ENCODE measurements at places on chromosomes 7 and 10.

GRCh38 chr10:83612050-83612449 is 527.3 kb upstream of the GHITM start:
- no peak overlapping the region for H3K4me3 ChIP-seq
- H3K36me3 ChIP-seq: no peaks in the 10 kb centered on the region
- no peak for DNase-seq
- H3K27ac ChIP-seq: no peak overlapping the region
- H3K27me3 ChIP-seq: no peaks in the 10 kb centered on the region

GRCh38 chr10:43731486-43731885 is 82.8 kb upstream of the ZNF32 start:
- no peaks in the 10 kb centered on the region for H3K36me3 ChIP-seq
- no peaks in the 10 kb centered on the region for H3K4me1 ChIP-seq
- no peak for DNase-seq
- no peak overlapping the region for H3K27ac ChIP-seq
- H3K4me3 ChIP-seq: no peak overlapping the region

DNA sequence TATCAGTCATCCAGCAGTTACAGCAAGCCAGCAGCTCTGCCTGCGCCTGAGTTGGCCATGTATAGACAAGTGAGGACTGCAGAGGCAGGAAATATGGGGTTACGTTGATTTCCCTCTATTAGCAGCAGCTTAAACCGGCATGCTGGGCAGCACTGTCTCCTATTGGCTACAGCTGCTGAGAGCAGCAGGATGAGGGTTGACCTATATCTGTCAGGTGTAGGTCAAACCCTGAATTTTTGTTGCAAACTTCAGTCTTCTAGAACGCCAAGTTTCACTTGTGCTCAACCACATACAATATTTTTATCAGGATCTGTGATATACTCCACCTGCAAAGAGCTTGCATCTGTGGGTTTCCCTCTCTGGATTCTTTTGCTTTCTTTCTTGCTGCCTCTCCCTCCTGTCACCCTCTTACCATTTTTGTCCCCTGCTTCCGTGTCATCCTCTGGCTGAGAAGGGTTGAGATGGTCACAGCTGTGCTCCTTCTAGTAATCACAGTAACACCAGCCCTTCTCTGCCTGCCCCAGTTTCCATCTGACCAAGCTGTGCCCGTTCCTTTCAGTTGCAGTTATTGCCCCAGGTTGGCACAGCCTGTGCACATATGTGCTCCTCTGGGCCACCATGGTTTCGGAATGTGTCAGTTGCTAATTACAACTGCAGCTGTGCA is 23.8 kb upstream of the GLCCI1 start:
- peak; percentile 46 for DNase-seq
- peaks cover 5% of the 10 kb centered on the region for H3K4me1 ChIP-seq
- H3K4me3 ChIP-seq: peak overlapping the region; percentile 38
- H3K36me3 ChIP-seq: no peaks in the 10 kb centered on the region

GRCh38 chr7:127059475-127059874 is 193.3 kb downstream of the GRM8 start:
- H3K27me3 ChIP-seq: no peaks in the 10 kb centered on the region
- no peaks in the 10 kb centered on the region for H3K4me1 ChIP-seq
- no peak overlapping the region for H3K27ac ChIP-seq
- H3K36me3 ChIP-seq: no peaks in the 10 kb centered on the region

- no peak overlapping the region for H3K27ac ChIP-seq
- H3K27me3 ChIP-seq: no peaks in the 10 kb centered on the region
- H3K36me3 ChIP-seq: no peaks in the 10 kb centered on the region
- peaks cover 4% of the 10 kb centered on the region for H3K4me1 ChIP-seq
- H3K4me3 ChIP-seq: no peak overlapping the region
Observed at GRCh38 chr10:30368065-30368718, 19.1 kb upstream of the MTPAP start.

GRCh38 chr10:89591111-89591795 is 53.8 kb downstream of the PANK1 start:
- H3K27ac ChIP-seq: no peak overlapping the region
- H3K4me3 ChIP-seq: no peak overlapping the region
- no peak for DNase-seq

DNA sequence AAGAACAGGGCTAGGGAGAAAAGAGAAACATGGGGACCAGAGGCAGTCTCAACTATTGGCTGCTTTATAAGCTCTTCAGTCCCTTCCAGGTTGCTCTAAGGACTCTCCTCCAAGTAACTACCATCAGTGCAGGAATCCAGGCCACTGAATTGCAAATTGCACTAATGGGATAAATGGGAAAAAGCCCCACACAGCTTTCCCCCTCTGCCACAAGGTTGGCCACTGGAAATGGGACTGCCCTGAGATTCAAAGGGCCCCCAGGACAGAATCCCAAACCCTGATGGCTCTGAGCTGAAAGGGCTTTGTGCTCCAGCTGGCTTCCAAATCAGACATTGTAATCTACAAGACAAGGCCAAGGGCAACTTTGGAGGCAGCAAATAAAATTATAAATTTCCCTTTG is 633.2 kb downstream of the ACTR3B start:
- H3K4me1 ChIP-seq: no peaks in the 10 kb centered on the region
- no peak overlapping the region for H3K4me3 ChIP-seq
- DNase-seq: no peak
- H3K27ac ChIP-seq: no peak overlapping the region
- H3K27me3 ChIP-seq: no peaks in the 10 kb centered on the region

GRCh38 chr10:29850371-29850770 is 209.0 kb downstream of the JCAD start:
- no peaks in the 10 kb centered on the region for H3K36me3 ChIP-seq
- no peaks in the 10 kb centered on the region for H3K4me1 ChIP-seq
- no peak overlapping the region for H3K4me3 ChIP-seq

DNA sequence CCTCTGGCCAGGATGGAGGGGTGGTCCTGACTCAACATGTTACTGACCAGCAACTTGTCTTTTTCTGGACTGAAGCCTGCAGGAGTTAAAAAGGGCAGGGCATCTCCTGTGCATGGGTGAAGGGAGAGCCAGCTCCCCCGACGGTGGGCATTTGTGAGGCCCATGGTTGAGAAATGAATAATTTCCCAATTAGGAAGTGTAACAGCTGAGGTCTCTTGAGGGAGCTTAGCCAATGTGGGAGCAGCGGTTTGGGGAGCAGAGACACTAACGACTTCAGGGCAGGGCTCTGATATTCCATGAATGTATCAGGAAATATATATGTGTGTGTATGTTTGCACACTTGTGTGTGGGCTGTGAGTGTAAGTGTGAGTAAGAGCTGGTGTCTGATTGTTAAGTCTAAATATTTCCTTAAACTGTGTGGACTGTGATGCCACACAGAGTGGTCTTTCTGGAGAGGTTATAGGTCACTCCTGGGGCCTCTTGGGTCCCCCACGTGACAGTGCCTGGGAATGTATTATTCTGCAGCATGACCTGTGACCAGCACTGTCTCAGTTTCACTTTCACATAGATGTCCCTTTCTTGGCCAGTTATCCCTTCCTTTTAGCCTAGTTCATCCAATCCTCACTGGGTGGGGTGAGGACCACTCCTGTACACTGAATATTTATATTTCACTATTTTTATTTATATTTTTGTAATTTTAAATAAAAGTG is 6.0 kb downstream of the PLAU start:
- H3K27me3 ChIP-seq: peaks cover 3% of the 10 kb centered on the region
- H3K4me1 ChIP-seq: peaks cover 5% of the 10 kb centered on the region
- no peak overlapping the region for H3K4me3 ChIP-seq
- no peak for DNase-seq
- H3K27ac ChIP-seq: no peak overlapping the region

- H3K4me3 ChIP-seq: no peak overlapping the region
- H3K27me3 ChIP-seq: no peaks in the 10 kb centered on the region
- H3K4me1 ChIP-seq: no peaks in the 10 kb centered on the region
- H3K27ac ChIP-seq: no peak overlapping the region
- DNase-seq: no peak
- H3K36me3 ChIP-seq: no peaks in the 10 kb centered on the region
Observed at GRCh38 chr10:51340845-51341610, 266.7 kb downstream of the PRKG1 start.

- H3K4me3 ChIP-seq: no peak overlapping the region
- H3K27me3 ChIP-seq: no peaks in the 10 kb centered on the region
- H3K27ac ChIP-seq: no peak overlapping the region
- H3K36me3 ChIP-seq: no peaks in the 10 kb centered on the region
- peaks cover 3% of the 10 kb centered on the region for H3K4me1 ChIP-seq
- DNase-seq: no peak
Observed at GRCh38 chr7:151396328-151396970, 13.4 kb downstream of the WDR86 start.

DNA sequence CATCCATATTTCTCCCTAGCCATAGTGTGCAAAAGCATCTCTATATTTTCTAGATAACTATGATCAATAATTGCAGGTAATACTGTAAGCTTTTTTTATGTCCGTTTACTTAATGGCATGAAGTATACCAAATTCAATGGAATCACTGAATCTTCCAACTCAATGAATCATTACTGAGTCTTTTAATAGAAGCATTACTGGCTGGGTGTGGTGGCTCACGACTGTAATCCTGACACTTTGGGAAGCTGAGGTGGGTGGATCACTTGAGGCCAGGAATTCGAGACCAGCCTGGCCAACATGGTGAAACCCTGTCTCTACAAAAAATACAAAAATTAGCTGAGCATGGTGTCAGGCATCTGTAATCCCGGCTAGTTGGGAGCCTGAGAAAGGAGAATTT is 372.5 kb downstream of the BMPER start:
- no peaks in the 10 kb centered on the region for H3K36me3 ChIP-seq
- DNase-seq: no peak

GRCh38 chr7:98372993-98373392 is 27.9 kb downstream of the BAIAP2L1 start:
- H3K27ac ChIP-seq: no peak overlapping the region
- H3K4me1 ChIP-seq: no peaks in the 10 kb centered on the region
- no peaks in the 10 kb centered on the region for H3K36me3 ChIP-seq
- H3K27me3 ChIP-seq: no peaks in the 10 kb centered on the region
- H3K4me3 ChIP-seq: no peak overlapping the region
- DNase-seq: no peak

DNA sequence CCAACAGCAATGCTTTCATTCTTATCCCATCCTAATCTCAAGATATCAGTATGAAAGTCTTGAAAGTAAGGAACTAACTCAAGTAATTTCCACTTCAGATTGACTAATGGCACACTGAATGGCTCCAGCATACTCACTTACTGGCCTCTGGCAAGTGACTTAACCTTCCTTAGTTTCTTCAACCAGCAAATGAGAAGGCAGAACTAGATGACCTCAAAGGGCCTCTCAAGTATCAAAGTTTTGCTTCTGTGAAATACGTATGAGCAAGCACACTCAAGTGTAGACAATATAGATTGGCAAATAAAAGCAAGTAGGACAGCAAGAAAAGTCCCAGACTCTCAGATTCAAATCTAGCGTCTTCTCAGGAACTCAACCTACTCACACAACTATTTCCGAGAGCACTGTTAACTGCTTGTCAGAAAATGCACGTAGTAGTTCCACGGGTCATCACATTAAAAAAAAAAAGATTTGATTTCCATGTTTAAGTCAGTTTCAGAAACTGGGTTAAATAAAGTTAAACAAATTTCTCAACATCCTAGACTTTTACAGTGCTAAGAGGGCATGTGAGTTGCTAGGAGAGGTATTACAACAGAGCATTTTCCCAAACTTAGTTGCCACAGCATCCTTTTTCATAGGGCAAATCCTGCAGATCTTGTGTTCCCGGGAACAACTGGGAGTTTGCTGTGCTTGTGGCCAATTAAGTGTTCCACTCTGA is 276.9 kb upstream of the KLF14 start:
- peaks cover 55% of the 10 kb centered on the region for H3K4me1 ChIP-seq
- peak overlapping the region; percentile 37 for H3K4me3 ChIP-seq
- no peaks in the 10 kb centered on the region for H3K27me3 ChIP-seq
- H3K36me3 ChIP-seq: no peaks in the 10 kb centered on the region
- no peak for DNase-seq

DNA sequence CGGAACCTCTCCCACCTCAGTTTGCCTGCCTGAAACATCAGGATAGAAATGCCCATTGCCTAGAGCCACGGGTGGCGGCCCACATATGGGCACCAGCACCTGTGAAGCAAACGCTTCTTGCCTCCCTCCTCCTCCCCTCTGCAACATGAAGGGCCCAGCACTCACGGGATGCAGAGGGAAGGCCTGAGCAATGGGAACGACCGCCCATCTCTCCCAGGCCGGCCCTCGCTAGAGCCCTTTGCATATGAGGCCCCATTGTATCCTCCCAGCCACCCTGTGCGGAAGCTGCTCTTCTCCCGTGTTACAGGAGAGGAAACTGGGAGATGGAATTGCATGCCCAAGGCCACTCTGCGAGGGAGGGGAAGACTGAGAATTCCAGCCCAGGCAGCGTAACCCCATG is 88.2 kb downstream of the RGS10 start:
- peaks cover 10% of the 10 kb centered on the region for H3K36me3 ChIP-seq
- no peak for DNase-seq
- H3K27me3 ChIP-seq: no peaks in the 10 kb centered on the region

GRCh38 chr7:117241088-117241487 is 81.8 kb downstream of the WNT2 start:
- no peaks in the 10 kb centered on the region for H3K27me3 ChIP-seq
- H3K4me3 ChIP-seq: no peak overlapping the region
- no peak overlapping the region for H3K27ac ChIP-seq
- no peaks in the 10 kb centered on the region for H3K4me1 ChIP-seq
- no peaks in the 10 kb centered on the region for H3K36me3 ChIP-seq

DNA sequence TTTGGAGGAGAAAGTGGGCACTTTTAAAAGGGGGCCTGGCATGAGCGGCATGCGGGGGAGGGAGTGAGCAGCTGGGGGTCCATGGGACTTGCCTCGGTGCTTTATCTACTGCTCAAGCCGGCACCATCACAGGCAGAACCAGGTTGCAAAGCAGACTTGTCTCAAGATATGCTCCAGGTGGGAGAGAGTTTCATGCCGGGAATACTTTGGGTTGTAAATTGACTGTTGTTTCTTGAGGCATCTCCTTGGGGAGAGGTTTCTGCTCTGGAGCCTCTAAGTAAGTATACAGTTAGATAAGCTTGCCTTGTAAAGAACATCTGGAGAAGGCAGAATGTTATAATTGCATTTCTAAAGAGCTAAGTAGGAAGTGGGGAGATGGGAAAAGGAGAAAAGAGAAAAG is 42.8 kb upstream of the PRKCQ start:
- H3K4me3 ChIP-seq: no peak overlapping the region
- no peak overlapping the region for H3K27ac ChIP-seq
- peaks cover 13% of the 10 kb centered on the region for H3K36me3 ChIP-seq
- DNase-seq: no peak

GRCh38 chr10:110775020-110775375 is 96.7 kb upstream of the PDCD4 start:
- no peaks in the 10 kb centered on the region for H3K36me3 ChIP-seq
- no peak for DNase-seq
- H3K4me1 ChIP-seq: no peaks in the 10 kb centered on the region

GRCh38 chr7:539731-540411 is 20.2 kb upstream of the PDGFA start:
- DNase-seq: no peak
- H3K4me1 ChIP-seq: no peaks in the 10 kb centered on the region
- H3K4me3 ChIP-seq: no peak overlapping the region
- H3K36me3 ChIP-seq: no peaks in the 10 kb centered on the region
